Inflammatory macrophage treated with lipopolysaccharide for 4 hours (primary cell): ENCODE measurements at places on chromosomes 5 and 9.

GRCh38 chr9:31790720-31791119, 593.7 kb upstream of the ACO1 start:
- no peak for DNase-seq

GRCh38 chr5:136037001-136037705, 8.4 kb downstream of the TGFBI start:
- DNase-seq = peak; percentile 49

- DNase-seq = peak; percentile 98
Observed at GRCh38 chr5:179731791-179732411, 721 bp upstream of the MAML1 start.

DNA sequence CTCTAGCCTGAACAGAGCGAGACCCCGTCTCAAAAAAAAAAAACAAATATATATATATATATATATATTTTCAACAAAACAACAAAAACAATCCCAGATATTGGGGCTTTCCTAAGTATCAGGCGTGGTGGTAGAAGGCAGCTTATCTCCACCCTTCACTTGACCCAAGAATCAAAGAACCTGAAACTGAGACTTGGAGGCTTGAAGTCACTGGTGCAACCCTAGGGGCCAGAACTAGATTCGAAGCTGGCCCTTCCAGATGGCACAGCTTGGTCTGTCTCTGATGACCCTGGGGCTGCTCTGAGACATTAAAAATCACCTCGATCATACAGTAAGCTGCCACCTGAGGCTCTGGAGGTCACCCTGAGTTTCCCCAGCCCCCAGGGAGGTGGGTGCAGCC, 1.3 kb upstream of the KCNMB1 start:
- no peak for DNase-seq

DNA sequence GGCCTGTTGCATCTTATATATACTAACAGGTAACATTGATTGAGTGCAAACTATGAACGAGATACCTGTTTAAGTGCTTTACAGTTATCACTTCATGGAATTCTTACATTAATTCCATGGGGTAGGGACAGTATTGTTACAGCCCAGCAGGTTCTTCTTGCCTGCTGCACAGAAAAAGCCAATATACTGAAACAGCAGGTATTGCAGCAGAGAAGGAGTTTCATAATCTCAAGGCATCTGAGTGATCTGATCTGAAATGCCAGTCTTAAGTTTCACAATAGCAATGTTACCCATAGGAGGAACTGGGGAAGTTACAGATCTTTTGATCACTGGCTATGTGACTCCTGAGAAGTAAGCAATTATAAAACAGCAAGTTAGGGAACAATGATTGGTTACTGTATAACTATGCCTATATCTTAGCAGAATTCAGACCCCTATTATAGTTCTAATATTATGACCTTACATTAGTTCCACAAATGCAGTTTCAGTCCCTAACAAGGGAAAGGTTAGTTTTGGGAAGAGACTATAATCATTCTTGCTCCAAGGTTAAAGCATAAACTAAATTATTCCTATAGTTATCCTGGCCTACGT, 126.5 kb upstream of the BNC2 start:
- peak; percentile 3 for DNase-seq

DNA sequence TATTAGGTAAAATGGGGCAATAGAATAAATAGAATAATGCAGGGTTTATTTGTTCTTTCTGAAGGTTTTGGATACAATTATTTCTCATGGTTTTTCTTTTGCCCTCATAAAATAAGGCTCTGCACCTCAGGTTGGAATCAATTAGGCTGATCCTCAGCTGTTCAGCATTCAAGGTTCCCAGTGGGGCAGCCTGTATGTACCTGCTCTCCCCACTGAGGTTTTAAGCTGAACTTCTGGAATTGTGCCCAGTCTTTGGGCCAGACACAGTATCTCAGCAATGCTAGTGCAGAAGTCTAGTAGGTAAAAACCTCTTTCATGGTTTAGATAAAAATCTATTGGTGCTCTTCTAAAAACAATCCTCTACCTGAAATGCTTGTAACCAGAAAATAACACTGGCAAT, 98.0 kb downstream of the EDIL3 start:
- no peak for DNase-seq

DNA sequence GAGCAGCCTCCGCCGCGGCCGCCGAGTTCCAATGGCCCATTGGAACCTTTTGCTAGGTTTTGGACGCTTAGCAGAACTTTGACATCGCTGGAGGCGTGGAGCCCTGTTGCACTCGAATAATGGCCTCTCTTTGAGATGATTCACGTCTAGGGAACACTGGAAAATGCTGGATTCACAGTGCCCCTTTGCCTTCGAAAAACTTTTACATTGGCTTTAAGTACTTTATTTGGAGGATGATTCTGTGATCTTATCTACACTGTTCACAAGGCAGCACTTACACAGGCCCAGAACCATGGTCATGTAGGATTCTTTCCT, 536 bp upstream of the PPIC start:
- no peak for DNase-seq
